H1 (cell line): ENCODE measurements at places on chromosomes 11 and 22.

DNA sequence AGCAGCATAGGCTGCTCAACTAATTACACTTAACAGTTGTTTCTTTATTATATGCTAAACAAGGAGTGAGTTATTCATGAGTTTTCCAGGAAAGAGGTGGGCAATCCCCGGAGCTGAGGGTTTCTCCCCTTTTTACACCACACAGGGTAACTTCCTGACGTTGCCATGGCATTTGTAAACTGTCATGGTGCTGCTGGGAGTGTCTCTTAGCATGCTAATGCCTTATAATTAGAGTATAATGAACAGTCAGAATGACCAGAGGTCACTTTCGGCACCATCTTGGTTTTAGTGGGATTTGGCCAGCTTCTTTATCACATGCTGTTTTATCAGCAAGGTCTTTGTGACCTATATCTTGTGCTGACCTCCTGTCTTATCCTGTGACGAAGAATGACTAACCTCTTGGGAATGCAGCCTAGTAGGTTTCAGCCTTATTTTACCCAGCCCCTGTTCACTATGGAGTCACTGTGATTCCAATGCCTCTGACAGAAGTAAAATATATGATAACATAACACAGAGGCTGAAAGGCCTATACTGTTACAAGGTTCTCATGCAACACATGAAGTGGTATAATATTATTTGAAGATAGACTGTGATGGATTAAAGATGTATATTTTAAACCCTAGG, 41.3 kb upstream of the RDX start:
- DNase-seq = no peak

DNA sequence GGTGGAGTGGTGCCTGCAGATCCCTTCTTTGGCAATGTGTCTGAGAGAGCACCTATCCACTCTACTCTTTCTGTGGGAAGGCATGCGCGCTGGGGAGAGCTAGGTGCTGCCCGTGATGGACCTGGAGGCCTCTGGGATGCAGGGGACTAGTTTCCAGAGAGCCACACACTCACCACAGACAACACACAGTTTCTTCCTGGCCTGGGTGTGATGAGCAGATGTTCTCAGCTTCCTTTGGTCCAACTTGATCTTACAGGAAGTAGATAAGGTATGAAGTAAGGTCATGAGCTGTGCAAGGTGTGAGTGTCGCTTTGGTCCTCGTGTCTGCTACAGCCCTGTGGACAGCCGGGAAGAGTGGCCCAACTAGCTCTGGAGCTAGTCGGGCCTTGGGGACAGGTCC, 27.3 kb upstream of the SUSD2 start:
- no peak for DNase-seq

DNA sequence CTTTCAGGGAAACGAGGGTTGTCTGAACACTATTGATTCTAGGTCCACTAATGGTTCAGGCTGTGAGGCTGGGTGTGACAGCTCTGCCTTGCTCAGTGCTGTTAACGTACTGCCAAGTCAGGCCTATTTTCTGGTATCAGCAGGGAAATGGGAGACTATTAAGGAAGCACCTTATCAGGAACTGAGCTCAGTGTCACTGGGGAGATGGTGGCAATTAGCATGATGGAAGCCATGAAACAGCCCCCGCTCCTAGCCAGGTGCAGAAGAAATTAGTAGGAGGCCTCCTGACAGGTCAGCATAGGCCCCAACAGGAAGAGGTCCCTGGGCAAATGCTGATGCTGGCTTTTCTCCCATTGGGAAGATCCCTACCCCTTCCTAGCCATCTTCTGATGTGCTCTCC, 42.6 kb upstream of the LMO2 start:
- no peak for DNase-seq

DNA sequence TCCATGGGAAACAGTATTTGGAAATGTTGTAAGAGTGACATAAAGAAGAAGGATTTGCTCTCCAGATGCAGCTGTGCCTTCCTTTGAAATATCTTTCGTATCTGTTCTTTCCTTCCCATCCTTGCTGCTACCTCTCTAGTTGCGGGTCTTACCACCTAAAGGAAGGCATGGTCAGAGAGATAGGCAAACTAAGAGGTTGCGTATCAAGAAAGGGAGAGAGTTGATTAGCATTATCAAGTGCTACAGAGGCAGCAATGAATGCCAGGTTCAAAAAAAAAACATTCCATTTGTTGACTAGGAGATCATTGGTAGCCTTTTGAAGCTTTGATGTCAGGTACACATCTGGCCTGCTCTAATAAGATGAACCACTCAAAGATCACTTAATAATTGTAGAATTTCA, 4.6 kb downstream of the GTPBP1 start:
- DNase-seq = no peak

DNA sequence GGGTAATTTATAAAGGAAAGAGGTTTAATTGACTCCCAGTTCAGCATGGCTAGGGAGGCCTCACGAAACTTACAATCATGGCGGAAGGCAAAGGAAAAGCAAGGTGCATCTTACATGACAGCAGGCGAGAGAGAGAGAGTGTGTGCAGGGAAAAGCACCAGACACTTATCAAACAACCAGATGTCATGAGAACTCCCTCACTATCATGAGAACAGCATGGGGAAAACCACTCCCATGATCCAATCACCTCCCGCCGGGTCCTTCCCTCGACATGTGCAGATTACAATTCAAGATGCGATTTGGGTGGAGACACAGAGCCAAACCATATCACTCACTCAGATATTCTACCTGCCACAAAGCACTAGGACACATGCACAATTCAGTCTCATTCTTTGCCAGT, 48.1 kb upstream of the HMGXB4 start:
- no peak for DNase-seq

DNA sequence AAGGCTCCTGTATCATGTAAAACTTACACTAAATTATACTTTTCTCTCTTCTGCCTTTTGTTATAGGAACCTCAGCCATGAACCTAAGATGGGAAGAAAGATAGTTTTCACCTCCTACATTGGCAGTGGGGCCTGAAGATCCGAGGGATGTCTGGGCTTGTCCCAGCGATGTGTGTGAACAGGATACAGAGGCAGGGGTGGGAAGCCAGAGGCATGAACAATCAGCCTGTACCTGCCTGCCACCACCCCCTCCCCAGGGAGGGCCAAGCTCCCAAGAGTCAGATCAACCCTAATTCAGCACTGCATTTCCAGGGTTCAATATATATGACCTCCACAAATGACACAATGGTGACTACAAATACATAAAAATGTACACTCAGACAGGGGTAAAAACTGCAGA, 9.4 kb downstream of the KIAA0930 start:
- no peak for DNase-seq

- DNase-seq = no peak
These were observed 411.9 kb downstream of the CNTN5 start for GRCh38 chr11:99432677-99433076.

GRCh38 chr11:115263799-115264656, 240.2 kb downstream of the CADM1 start:
- no peak for DNase-seq

DNA sequence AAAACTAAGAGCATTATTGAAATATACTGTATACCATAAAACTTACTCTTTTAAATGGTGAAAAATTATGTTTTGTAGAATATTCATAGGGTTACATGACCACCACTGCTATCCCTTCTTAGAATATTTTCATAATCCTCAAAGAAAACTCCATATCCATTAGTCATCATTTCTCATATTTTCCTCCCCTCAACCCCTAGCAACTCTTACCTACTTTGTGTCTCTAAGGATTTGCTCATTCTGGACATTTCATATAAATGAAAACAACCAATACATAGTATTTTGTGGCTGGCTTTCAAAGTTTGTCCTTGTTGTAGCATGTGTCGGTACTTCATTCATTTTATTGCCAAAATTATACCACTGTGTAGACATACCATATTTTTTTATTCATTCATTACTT, 863.8 kb downstream of the KCNA4 start:
- DNase-seq = no peak

DNA sequence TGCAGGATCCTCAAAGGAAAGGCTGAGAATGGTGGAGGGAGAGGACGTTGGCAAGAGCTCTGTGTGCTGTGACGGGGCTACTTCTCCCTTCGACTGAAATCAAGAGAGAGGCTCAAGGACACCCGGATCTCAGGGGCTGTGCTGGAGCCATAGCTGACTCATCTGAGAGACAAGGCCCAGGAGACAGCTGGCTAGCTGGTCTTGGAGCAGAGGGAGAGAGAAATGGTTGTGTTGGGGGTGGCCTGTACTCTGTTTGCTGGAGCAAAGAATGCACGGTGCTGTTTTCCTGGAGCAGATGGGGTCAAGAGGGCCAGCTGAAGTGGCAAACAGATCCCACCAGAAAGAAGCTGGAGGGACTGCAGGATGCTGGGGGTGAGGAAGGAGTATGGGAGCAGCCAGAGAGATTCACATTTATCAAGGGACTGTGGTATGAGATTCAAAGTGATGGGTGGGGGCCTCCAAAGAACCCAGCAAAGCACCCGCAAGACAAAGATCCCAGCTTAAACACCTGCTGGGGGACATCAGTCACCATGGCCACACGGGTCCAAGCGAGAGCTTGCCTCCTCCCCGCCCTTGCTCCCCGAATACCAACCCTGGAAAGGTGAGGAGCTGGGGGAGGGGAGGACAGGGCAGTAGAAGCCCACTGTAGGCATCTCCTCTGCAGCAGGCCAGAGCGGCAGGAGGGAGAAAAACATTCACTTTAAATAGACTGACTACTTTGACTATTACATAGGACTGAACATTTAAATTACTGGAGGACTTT, 40.8 kb downstream of the MAP6 start:
- no peak for DNase-seq

DNA sequence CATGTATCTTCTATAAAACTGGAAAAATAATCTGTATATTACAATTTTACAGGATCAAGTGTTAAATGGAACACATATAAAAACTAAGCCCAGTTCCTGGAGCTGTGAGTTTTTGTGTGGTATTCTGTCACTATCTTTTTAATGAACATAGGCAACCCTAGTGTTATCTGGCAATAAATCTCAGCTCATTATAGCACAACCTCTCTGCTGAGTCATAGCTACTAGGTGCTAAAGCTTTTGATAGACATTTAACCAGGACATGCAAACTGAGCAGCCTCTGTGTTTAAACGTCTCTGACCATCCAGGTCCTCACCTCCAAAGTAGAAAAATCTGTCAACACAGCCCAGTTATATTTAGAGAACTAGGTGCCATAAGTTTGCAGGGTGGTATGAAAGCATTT, 91.0 kb upstream of the CARD18 start:
- DNase-seq = no peak

DNA sequence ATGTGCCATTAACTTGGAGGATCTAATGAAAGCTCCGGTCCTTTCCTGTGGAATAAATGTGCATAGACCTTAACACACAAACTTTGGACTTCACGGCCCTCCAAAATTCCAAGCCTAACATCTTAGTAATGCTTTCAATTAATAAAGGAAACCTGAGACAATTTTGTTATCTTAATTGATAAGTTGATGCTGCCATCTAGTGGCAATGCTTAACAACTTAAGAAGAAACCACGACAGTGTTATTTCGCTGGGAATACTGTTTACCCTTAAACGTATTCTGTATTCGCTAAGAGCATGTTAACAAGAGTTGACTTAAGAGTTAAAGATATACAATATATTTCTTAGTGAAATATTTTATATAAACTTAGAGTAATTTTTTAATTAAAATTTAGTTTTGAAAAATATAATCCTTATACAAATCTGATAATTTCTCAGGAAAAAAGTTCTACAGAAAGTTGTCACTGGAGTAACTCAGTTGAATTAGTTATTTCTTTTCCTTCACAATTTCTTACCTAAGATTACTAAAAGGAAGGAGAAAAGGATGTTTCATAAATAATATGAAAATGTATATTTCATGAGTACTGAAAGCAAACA, 35.0 kb upstream of the OR9G4 start:
- no peak for DNase-seq

GRCh38 chr22:48331691-48332220, 1495.9 kb downstream of the BRD1 start:
- no peak for DNase-seq

DNA sequence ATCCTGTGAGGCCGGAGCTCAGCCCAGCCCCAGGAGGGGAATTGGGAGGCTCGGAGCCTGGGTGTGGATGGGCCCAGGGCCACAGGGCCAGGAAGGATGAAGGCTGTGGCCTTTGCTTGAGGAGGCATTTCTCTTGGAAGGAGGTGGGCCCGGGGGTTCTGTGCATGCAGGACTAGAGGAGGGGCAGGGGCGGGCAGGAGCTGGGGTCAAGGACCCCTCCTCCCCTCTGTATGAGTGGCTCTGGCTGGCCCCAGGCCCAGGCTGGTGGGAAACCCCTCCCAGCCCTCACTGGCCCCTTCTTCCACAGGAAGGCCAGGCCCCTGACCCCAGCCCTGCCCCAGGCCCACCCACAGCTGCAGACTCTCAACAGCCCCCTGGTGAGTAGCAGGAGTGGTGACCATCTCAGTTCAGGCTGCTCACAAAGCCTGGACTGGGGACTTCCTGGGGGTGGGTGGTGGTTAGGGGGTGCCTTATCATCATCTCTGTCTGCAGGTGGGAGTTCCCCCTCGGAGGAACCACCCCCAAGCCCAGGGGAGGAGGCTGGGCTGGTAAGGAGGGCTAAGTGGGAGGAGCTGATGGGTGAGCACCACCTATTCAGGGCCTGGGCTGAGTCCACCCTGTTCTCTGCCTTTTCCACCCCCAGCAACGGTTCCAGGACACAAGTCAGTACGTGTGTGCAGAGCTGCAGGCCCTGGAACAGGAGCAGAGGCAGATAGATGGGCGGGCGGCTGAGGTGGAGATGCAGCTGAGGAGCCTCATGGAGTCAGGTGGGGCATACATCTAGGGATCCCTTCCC, 6.0 kb downstream of the KCNK7 start:
- no peak for DNase-seq

- peak; percentile 71 for DNase-seq
These were observed 540 bp downstream of the MEN1 start for GRCh38 chr11:64809781-64810241.

GRCh38 chr22:42977569-42977968, 37.4 kb downstream of the PACSIN2 start:
- DNase-seq = no peak

DNA sequence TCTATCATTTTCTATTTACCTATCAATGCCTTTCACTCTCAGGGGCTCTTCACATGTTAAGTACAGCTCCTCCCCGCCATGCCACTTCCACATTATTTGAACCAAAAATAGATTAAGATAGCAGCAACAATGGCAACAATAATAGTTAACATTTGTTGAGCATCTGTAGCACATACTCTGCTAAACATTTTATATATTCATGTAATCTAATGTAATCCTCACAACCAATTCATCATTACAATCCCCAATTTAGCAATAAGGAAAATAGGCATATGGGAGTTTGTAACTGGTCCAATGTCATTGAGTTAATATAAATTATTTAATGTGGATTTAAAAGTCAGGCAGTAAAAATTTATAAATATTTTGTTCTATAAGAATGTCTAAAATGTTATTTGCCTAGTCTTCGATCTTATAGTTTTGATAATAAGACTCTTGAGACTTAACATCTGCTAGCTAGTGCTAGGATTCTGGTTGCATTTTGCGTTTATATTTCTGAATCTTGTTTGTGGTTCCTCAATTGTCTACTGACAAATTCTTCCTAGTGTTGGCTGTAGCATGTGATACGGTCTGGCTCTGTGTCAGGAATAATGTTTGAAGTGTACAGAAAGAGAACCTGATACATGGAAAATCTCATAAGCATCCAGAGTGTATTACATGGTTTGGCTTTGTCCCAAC, 621.5 kb upstream of the LUZP2 start:
- no peak for DNase-seq

GRCh38 chr11:123585706-123586105, 68.7 kb downstream of the SCN3B start:
- DNase-seq = no peak
